HFFc6 (cell line): ENCODE measurements at places on chromosomes 11 and 22. TPM values are rescaled to one million over a fixed set of nuclear protein-coding genes. Genes with fewer than 3 reads are reported as not detected.

DNA sequence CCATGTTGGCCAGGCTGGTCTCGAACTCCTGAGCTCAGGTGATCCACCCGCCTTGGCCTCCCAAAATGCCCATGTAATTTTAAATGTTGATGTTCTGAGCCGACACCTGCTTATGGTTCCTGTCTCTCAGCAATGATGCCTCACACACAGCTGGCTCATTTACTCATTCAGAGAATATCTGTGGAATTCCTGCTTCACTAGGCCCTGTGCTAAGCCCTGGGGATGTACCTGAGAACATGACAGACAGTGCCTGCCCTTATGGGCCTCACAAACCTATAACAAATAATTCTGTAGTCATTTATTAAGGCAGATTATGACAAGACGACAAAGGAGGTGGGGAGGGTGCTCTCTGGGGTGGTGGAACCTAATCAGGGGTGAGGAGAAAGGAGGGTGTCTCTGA lies 93.7 kb downstream of the PRR5L start:
- DNase-seq: no peak

DNA sequence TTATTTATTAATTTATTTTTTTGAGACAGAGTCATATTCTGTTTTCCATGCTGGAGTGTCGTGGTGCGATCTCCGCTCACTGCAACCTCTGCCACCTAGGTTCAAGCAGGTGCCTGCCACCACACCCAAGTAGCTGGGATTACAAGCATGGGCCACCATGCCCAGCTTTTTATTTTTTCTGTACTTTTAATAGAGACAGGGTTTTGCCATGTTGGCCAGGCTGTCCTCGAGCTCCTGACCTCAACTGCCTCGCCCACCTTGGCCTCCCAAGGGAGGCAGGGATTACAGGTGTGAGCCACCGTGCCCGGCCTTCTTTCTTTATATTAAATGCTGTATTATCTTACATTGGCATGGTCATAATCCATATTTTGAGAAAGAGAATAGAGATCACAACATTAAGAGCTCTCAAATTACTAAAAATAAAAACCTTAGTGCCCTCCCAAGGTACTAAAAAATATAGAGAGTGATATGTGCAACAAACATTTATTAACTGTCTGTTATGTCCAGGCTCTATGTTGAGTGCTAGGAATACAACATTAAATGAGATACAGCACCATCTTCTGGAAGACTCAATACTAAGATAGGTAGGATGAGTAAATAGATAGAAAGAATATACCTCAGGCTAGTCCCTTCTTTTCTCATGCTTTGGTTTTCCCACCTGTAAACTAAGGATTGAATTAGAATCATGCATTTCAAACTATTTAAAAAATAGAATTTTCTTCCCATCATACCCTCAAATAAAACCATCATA lies 84.1 kb downstream of the BBOX1 start:
- DNase-seq: peak; percentile 51

- DNase-seq: no peak
These were observed 1.1 kb downstream of the CHRM1 start for GRCh38 chr11:62919898-62920640.

CRYBA4 gene
- total RNA-seq: not detected in 3 replicates

DKK3 gene
- total RNA-seq: 591 to 800 TPM (median 719 TPM) in 3 replicates

HOATZ gene
- total RNA-seq: not detected in 3 replicates

- no peak for DNase-seq
These were observed 7.6 kb upstream of the ASCL2 start for GRCh38 chr11:2277933-2278523.
